ENCODE measurements at places on chromosomes 3 and 15.

- DNase-seq: peak; percentile 36
Measured at GRCh38 chr3:16529264-16529663, 15.8 kb upstream of the RFTN1 start.

DNA sequence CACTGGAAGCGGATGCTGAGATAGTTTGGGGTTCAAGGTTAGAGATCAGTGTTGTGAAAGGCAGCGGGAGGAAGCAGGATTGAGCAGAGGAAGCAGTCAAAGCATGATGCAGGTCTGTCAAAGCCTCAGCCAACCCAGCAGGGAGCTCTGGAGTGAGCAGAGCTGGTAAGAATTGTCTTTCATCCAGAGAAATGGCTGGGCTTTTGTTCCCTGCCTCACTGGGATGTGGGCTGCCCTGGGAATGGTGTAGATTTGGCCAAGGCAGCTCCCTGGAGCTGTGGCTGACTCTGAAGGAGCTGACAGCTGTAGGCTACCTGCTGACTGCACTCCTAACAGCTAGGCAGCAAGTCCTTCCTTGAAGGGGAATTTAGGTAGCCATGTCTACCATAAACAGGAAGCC is 61.9 kb upstream of the STXBP5L start:
- no peak for DNase-seq

GRCh38 chr3:11807686-11808085 is 39.0 kb downstream of the TAMM41 start:
- no peak for DNase-seq

DNA sequence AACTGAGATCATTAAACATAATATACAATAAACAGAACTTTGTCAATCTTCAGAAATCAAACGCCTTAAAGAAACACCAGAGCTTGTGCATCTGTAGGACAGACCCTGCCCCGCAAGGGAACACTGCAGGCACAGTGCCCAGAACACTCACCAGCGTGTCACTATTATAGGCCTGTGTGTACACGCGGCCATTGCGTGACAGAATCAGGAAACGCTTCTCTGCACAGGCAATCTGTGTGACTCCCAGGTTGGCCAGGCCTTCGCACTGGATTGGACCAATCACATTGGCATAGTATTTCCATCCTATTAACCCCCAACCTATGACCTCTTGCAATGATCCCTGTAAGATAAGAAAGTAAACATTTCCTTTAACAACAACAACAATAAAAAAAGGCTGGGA is 52.9 kb downstream of the HERC2 start:
- no peak for DNase-seq

DNA sequence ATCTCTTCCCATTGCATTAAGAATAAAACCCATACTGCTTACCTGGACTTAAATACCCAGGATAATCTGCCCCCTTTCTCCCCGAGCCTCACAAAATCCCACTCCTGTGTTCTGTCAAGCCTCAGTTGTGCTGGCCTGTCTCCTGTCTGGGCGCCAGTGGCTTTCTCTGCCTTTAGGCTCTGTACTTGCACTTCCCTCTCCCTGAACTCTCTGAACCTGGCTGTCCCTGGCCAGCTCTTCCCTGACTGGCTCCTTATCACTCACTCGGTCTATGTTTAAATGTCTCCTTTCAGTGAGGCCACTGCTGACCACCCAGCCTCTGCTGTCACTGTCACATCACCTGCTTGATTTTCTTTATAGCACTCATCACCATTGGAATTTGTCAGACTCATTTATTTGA is 382.7 kb upstream of the PPP2R3A start:
- no peak for DNase-seq

DNA sequence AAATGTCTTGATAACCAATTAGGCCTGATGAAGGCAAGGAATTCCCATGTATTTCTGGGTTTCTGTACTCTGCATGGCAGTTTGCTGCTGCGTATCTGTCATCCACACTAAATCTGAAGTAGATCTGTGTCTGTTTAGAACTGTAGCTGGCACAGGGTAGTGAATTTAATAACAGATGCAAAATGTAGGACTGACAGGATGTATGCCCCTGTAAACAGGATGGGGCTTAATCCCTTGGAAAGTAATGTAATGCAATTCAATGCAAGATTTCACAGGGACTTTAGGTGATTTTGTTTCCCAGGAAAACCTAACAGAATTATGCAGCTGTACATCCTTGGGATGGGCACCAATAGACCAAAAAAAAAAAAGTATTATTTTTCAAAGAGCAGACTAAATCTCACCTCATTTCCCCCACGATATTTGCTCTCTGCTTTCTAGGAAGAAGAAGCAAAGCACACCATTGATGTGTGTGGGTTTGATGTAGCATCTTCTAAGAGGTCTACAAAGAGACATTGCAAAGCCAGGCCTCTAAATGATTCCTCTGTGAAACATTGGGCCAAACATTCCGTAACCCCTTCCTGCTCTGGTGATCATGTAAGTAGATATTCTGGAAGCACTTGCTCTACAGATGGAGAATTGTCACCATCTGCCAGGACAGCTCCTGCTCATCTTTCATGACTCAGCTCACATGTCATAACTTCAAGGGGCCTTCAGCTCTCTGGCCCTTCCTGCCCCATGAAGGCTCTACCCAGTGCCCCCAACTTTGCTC is 464.3 kb upstream of the RGMA start:
- no peak for DNase-seq

DNA sequence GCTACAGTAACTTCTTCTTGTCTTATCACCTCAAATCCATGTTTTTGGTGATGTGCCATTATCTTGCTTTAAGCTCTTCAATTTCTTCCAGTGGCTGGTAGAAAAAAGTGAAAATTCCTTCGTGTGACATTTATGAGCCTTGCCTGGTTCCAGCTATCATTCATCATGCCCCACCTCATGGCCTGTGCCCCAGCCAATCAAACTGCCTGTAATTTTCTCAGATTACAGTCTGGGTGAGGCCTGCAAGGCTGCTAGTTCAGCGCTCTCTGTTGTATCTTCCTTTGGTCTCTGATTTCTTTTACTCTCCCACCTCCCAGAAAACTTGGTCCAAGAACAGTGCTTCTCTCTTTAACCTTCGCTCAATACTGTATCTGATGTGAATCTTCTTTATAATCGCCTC is 249.3 kb upstream of the ZNF717 start:
- no peak for DNase-seq

DNA sequence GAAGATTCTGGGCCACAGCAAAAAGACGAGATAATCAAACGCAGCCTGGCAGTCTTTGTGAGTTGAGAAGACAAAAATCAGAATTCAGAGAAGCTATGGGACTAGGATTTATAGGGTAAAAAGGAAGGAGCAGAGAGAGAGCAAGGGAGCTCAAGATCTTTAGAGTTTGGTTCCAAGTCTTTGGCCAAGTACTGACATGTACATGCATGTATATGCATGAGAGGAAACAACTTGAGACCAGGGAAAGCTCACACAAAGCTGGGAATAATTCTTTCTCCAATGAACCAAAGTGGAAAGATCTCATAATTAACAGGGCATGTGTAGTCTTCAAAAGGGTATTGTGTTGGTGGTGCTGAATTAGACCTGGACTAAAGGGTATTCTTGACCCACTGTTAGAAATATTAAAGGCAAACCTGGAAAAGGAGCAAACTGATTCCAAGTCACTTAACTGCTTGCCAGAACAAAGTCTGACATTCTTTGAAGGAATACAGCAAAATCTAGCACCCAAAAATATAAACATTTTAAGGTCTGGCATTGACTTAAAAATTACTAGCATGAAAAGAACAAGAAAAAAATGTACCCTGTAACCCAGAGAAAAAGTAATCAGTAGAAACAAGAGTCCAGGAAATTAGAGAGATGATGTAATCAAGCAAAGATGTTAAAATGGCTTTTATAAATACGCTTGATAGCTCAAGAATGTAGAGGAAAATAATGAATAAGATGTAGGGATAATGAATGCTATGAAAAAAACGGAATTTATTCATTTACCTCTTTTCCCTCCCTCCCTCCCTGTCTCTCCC is 226.0 kb upstream of the CGNL1 start:
- DNase-seq: peak; percentile 53

DNA sequence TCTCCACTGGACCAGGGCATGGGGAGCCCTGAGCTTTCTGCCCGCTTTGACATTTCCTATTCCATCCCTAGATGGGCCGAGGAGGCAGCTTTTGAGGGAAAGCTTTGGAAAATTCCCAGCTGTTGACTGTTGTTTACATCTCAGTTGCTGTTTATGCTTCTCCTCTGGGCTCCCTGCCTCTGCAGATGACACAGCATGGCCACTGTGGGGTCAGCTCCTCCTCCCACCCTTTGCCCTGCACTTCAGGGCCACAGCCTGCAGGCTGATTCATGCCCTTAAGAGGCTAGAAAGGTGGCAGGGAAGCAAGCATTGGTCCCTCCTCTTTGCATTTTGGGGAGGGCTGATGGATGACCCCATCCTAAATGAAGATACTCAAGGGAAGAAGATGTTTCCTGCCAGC is 8.5 kb upstream of the CTXND1 start:
- DNase-seq: no peak

- no peak for DNase-seq
Measured at GRCh38 chr3:32542807-32543206, 27.9 kb downstream of the DYNC1LI1 start.

- no peak for DNase-seq
Measured at GRCh38 chr15:29871401-29871800, 49.1 kb upstream of the TJP1 start.

DNA sequence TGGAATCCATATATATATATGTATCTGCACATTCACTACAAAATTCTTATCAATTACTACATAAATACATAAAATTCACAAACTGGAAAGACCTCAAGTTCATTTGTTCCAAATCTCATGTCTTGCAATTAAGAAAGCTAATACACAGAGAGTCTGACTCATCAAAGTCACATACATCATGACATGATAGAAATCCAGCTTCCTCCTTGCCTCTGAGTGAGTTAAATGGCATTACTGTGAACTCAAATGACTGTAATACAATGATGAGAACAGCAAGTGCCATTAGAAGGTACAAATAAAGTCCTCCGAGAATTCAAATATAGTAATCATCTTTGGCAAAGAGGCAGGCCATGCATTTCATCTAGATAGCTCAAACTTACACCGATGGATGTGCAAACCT is 55.1 kb upstream of the AGTR1 start:
- DNase-seq: peak; percentile 73

DNA sequence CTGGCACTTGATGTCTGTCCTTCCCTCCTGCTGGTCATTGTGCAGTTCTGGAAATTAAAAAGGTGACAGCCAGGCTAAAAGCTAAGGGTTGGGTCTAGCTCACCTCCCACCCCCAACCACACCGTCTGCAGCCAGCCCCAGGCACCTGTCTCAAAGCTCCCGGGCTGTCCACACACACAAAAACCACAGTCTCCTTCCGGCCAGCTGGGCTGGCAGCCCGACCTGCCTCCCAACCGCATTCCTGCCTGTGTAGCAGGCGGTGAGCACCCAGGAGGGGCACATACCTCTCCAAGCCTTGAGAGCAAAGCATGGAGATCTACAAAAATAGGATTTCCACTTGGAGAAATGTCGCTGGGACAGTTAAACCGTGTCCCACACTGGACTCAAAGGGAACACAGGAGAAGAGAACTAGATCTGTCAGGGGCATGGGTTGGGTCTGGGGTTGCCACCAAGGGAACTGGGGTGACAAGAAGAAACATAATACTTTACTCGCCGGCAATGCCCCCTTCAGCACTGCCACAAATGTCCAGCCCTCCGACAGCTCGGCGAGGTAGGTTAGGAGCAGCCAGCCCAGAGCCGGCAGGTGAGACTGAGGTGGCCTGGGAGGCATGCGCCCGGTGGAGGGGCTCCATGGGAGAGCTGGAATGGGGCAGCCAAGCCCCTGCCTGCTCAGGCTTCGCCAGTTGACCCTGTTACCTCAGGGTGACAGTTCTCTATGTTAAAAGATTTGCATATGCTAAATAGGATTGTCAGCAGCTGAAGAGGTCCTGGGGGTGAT is 52.2 kb downstream of the EXOG start:
- DNase-seq: no peak

- no peak for DNase-seq
Measured at GRCh38 chr3:32340611-32341365, 50.9 kb upstream of the CMTM7 start.

- peak; percentile 56 for DNase-seq
Measured at GRCh38 chr15:96321639-96322535, 8.6 kb upstream of the NR2F2 start.

DNA sequence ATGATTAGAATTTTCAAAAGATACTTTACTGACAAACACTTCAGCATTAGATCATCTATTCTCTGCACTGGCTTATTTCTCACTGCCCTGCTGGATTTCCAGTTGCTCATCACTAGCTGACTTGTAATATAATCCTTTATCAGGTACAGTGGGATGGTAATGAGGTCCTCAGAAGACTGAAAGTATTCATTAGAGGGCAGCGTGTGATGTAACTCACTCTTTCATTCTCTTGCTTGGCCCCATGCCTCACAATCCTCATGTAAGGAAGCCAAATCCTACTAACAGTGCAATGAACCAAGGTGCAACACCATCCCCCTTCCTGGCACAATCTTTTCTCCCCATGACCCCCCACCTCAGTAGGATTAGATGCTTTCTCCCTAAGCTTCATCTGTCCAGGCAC is 289.9 kb downstream of the CTNNB1 start:
- no peak for DNase-seq

GRCh38 chr15:76512971-76513370 is 176.4 kb downstream of the ISL2 start:
- peak; percentile 15 for DNase-seq

DNA sequence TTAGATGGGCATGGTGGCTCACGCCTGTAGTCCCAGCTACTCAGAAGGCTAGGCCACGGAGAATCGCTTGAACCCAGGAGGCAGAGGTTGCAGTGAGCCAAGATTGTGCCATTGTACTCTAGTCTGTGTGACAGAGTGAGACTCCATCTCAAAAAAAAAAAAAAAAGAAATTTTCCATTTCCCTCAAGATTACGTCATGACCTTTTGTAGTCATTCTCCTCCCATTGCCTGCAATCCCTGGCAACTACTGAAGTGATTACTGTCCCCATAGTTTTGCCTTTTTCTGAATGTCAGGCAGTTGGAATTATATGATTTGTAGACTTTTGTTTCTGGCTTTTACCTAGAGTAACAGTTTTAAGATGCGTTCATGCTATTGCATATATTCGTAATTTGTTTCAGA is 28.0 kb downstream of the WDR76 start:
- peak; percentile 52 for DNase-seq

DNA sequence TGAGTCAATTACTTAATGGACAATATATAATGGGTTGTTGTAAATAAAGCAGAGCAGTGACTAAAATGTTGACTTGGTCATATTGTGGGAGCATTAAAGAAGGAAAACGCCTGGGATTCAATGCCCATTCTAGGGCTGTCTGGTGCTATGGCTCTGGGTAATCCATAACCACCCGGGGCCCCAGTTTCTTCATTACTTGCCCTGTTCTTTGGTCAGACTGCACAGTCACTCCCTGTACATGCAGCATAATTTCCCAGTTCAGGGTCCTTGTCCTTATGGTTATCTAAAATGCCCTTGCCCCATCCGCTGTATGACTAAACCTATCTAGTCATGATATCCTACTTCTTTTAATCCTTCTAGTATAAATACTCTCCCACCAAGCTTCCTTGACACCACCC is 27.5 kb upstream of the DENND4A start:
- peak; percentile 20 for DNase-seq
